ENCODE measurements at places on chromosomes 4 and X.

GRCh38 chr4:20430259-20430941 lies 178.7 kb downstream of the SLIT2 start:
- no peak for DNase-seq

DNA sequence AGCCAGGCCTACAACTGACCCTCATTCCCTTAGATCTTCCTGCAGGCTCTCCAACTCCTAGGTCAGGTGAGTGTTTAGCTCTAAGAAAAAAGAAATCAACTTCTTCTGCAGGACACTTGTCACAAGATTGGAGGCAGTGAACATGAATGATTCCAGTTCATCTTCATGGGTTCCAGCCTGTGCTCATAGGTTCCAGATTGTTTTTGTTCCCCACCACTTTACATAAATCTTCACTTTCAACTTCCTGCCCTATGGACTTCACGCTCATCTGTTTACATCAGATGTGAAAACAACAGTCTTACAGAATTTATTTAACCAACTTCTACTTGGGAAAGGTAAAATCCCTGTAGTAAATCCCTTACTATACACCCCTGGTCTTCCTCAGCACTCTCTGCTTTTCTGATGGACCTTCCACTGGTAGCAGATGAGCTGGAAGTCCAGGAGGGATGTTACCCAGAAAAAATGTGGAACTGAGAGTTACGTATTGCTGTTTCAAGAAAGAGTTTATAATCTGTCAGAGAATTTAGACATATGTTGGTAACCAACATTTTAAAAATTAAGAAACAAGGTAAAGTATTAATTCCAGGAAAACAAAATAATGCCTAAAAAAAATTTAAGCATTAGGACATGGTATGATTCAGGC lies 62.4 kb downstream of the ANAPC10 start:
- no peak for DNase-seq

GRCh38 chr4:143617994-143618679 lies 82.3 kb downstream of the FREM3 start:
- peak; percentile 6 for DNase-seq

- no peak for DNase-seq
Observed at GRCh38 chrX:33379839-33380238, 168.5 kb upstream of the DMD start.

DNA sequence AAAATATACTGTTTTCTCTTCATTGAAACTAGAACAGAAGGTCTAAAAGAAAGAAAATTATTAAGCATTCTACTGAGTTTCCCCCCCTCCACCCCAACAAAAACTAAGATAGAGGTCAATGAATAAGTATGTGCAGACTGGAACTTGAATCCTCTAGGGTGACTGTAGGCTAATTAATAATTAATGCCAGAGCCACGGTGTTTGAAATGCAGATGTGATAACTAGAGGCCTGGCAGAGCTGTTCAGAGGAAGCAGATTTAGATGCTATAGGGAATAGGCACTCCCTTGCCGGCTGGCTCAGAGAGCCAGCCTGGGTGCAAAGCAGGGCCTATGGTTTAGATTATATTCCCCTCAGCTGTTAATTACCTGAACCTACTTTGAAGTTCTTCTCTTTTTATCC lies 12.2 kb upstream of the POU3F4 start:
- DNase-seq = no peak

- no peak for DNase-seq
Observed at GRCh38 chr4:14772388-14772787, 229.9 kb upstream of the CPEB2 start.

GRCh38 chr4:91502365-91502764 lies 801.4 kb upstream of the GRID2 start:
- no peak for DNase-seq

GRCh38 chr4:39036172-39036571 lies 4.0 kb upstream of the TMEM156 start:
- no peak for DNase-seq

DNA sequence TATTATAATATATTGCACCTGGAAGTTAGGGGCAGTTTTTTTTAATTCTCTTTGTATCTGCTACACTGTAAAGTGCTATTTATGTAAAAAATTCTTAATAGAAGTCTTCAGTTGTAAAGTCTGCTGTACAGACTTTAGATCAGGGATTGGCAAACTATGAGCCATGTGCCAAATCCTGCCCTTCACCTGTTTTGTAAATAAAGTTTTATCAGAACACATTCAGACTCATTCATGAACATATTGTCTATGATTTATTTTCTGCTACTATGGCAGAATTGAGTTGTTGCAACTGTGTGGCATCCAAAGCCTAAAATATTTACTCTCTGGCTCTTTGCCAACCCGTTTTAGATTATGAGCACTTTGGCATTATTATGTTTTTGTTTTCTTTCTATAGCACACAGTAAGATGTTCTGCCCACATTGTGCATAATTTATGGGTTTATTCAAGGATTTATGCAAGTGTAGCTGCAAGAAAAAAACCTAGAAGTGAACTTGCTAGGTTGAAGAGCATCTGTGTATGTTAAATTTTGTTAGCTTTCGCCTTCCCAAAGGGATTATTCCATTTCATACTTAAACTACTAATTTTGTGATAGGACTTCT lies 56.9 kb downstream of the CLCN3 start:
- DNase-seq = no peak

DNA sequence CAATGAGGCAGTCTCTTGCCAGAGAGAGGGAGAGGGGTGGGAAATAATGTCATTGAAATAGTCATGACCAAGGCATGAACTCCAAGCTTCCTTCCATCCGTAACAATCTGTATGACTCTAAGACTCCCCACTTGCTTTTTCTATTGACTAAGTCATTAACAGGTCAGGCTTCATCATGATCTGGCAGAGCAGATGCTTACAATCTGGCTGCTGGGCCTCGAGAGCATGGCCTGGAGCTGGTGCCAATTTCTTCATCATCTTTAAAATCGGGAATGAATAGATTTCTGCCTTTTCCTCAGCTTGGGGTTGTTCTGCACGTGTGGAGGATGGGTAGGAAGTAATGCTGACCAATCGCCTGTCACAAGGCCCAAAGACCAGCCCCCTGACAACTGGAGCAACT lies 280.6 kb upstream of the CLNK start:
- DNase-seq = no peak

- DNase-seq = no peak
Observed at GRCh38 chr4:34878961-34879360, 1365.4 kb downstream of the ARAP2 start.

- no peak for DNase-seq
Observed at GRCh38 chr4:85672116-85672515, 197.2 kb downstream of the ARHGAP24 start.

DNA sequence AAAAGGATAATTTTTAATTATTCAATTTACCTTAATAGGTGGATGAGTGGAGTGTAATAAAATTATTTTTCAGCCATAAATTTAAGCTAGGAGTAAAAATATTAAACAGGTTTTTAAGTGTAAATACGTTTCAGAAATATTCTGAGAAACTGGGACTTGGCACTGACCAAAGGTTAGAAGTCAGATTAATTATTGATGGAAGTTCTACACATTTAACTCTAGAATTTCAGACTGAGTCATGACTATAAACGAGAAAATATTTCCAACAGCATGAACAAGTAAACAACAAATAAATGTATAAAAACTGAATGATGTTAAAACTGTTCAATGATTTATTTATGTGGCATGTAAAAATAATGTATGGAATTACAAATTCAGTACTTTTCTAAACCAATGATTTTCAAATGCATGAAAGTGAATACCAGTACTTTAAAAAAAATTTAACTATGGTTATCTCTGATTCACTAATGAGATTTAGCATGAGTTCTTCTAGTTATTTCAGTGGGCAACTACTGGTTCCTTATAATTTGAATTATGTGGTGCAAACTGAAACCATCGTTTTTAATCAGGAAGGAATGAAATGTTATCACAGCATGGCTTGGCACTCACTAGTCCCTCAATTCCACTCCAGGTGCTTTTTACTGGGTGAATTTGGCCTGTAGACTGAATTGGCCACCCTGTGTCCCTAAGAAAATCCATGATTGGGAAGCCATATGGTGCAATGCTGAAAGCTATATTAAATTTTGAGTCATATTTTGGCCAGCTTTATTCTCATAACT lies 244.2 kb downstream of the FSTL5 start:
- no peak for DNase-seq

DNA sequence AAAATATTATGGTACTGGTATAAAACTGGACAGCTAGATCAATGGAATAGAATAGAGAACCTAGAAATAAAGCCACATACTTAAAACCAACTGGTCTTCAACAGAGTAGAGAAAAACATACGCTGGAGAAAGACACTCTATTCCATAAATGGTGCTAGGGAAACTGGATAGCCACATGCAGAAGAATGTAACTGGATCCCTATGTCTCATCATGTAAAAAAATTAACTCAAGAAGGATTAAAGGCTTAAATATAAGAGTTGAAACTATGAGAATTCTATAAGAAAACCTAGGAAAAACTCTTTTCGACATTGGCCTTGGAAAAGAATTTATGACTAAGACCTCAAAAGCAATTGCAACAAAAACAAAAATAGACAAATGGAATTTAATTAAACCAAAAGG lies 114.6 kb downstream of the PCDH18 start:
- no peak for DNase-seq

DNA sequence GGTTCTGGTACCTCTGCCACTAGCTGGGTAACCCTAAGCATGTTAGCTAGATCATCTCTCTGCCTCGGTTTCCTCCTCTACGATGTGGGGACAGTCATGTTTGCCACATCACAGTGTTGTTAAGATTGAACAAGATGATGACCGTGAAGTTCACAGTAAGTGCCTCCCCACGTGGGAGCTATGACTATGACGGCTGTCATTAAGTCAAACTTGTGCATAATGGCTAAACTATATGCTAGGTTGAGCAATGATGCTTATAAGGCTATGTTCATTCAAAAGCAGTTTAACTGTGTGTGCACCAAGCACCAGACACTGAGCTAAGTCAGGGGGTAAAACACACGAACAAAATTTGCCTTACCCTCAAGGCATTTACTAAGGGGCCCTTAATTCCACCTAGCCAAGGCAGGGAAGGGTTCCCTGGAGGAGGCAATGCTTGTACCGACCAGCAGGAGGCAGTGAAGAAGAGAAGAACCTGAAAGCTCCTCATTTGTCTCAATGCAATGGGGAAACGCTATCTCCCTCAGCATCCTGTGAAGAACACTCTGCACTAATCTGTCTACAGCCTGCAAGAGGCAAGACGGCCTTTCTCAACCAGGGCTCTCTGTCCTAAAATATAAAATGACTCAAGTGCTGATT lies 52.9 kb downstream of the MAP7D2 start:
- peak; percentile 18 for DNase-seq

DNA sequence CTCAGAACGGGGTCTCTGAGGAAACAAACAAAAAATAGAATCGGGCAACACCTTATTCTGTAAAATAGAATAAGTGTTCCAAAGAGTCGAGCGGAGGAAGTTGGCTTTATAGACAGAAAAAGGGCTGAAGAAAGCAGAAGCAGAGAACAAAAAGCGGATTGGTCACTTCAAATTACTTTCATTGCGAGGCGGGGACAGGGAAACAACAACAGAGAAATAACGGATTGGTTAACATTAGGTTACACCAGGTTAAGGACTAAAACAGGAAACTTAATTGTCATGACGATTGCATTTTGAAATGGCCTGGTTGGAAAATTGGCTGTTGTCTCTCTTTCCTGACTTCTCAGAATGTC lies 433 bp upstream of the COQ2 start:
- peak; percentile 40 for DNase-seq

- no peak for DNase-seq
Observed at GRCh38 chrX:40867352-40867751, 132.0 kb upstream of the MED14 start.

- DNase-seq = no peak
Observed at GRCh38 chr4:85681921-85682320, 207.0 kb downstream of the ARHGAP24 start.

DNA sequence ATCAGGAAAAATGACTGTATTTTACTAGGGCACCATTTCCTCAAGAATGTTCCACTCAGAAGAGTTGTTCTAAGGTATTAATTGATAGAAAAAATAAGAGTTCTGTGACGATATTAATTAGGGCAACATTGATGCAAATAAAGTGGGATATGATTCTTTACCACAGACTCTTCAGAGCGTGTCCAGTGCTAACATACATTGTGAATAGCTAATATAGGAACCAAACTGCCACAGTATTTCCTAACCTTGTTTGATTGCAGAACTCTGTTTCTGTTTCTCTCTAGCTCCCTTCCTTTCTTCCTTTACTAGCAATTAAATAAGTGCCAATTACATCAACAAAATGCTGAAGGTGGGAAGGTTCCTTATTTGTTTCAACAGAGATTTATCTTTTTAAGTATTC lies 154.1 kb upstream of the CPEB2 start:
- no peak for DNase-seq

DNA sequence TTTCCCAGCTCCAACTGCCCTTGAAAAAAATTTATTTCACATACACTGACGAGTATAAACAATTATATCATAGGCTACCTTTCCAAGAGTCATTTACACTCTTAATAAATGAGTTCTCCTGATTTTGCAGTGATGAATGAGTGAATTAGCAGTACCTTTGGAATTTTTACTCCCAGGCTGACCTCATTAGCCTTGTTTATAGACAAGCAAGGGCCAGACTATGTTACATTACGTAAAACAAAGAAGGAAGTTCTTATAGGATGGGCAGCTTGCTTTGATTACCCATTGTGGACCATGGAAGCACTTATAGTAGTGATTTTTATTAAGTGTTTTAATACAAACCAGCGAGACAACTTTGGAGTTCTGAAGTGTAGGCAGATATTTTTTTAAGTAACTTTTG lies 112.9 kb upstream of the C1QTNF7 start:
- no peak for DNase-seq

DNA sequence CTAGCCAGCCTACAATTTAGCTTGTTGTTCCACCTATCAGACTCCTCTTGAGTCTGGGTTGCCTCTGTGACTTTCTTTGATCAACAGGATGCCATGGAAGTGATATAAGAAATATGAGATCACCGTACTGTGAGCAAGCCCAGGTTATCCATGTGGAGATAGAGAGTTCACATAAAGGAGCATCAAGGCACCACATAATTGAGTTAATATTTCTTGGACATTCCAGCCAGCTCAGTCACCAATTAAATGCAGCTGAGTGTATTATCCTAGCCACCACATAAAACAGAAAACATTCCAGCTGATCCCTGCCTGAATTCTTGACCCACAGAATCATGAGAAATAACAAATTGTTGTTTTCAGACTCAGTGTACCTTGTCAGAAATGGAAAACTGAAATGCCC lies 253.6 kb downstream of the PPP1R2C start:
- DNase-seq = no peak

GRCh38 chr4:153934688-153935017 lies 145.8 kb upstream of the SFRP2 start:
- DNase-seq = no peak

GRCh38 chrX:135543172-135543571 lies 22.7 kb downstream of the INTS6L start:
- DNase-seq = no peak

GRCh38 chrX:138504273-138504672 lies 207.2 kb downstream of the FGF13 start:
- no peak for DNase-seq

DNA sequence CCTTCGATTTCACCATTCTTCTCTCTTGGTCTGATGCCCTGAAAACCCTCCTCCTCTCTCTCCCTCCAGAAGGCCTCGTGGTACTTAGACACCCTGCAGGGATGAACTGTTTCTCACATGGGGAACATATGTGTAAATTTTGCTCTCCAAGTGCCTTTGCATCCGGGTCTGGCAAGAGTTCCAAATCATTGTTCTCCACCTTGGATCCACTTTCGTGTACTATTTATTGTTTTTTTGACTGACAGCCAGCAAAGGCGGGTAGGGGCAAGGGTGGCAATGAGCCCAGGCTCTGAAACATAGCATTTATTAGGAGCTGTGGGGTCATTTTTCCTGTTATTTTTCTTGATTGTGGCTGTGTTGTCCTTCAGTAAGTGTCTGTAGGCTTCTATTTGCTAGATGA lies 81.7 kb downstream of the RTL5 start:
- DNase-seq = no peak
